T-helper 9 cell (primary cell): ENCODE measurements at places on chromosomes 7 and 10.

- DNase-seq: no peak
Observed at GRCh38 chr7:139738101-139738489, 39.7 kb downstream of the HIPK2 start.

- DNase-seq: no peak
Observed at GRCh38 chr7:33130184-33130583, 820 bp downstream of the BBS9 start.

DNA sequence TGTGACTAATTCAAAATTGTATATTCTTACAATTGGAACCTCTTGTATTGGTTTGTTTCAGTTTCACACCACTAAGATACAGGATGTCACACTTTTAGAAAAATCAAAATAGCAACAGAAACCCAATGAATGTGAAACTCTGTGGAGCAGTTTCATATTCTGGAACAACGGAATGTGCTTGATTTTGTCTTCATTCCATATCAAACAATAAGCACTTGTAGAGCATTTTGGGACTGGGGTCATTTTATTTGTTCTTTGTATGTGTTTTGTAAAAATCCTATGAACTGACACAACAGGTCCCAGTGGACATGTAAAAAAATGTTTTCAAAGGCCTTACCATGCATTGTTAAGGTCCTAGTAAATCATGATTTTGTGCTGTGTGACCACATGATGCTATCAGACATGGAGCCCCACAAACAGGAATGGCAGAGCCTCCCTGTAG lies 123.1 kb downstream of the DKK1 start:
- no peak for DNase-seq

GRCh38 chr10:25565570-25565969 lies 368.5 kb upstream of the MYO3A start:
- DNase-seq: no peak

GRCh38 chr7:77367976-77368375 lies 48.2 kb downstream of the GSAP start:
- DNase-seq: no peak

DNA sequence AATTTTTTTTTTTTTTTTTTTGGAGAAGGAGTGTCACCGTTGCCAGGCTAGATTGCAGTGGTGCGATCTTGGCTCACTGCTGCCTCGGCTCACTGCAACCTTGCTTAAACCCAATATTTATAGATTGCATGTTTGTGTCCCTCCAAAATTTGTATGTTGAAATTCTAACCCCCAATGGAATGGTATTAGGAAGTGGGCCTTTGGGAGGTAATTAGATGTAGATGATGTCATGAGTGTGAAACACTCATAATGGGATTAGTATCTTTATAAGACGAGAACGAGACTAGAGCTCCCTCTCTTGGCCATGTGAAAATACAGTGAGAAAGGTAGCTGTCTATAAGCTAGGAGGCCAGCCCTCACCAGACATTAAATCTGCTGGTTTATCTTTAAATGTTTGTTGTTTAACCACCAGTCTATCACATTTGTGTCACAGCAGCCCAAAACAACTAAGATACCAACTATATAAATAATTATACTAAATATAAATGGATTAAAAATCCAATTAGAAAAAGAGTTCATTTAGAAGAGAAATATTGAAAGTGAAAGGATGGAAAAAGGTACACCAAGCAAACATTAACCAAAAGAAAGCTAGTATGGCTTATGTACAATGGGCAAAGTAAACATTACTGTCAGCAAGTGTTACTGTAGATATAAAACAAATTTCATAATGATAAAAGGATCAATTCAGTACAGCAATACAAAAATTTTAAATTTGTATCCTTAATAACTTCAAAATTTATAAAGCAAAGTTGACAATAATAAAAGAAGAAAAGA lies 9.3 kb downstream of the TCAF1 start:
- no peak for DNase-seq

- DNase-seq: no peak
Observed at GRCh38 chr7:91843831-91844230, 36.7 kb downstream of the MTERF1 start.
